ENCODE measurements at places on chromosomes 6 and 20.

- DNase-seq = peak; percentile 38
Measured at GRCh38 chr6:5389086-5389745, 127.9 kb downstream of the FARS2 start.

DNA sequence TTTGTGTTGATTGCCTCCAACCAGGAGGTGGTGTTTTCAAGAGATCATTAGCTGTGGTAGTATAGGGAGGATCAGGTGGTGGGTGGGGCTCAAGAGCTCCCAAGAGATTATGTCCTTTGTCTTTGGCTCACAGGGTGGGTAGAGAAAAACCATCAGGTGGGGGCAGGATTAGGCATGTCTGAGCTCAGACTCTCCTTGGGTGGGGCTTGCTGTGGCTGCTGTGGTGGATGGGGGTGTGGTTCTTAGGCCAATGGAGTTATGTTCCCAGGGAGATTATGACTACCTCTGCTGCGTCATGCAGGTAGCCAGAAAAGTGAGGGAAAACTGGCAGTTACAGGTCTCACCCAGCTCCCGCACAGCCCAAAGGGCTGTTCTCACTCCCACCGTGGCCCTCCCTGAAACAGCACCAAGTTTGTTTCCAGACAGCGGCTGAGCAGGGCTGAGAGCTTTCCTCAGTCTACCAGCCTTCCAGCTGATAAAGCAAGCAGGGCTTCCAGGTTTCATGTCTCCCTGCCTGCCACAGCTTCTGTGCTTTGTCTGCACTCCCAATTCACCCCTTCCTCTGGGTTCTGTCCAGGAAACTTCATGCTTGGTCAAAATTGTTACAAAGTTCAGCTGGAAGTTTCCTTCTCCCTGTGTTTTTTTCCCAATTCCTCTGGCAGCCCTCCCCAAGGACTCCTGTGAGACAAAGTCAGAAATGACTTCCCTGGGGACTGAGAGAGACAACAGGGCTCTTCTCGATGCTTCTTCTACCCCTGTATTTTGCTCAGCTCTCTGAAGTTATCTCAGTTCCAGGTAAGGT lies 481.1 kb upstream of the MAN1A1 start:
- no peak for DNase-seq

DNA sequence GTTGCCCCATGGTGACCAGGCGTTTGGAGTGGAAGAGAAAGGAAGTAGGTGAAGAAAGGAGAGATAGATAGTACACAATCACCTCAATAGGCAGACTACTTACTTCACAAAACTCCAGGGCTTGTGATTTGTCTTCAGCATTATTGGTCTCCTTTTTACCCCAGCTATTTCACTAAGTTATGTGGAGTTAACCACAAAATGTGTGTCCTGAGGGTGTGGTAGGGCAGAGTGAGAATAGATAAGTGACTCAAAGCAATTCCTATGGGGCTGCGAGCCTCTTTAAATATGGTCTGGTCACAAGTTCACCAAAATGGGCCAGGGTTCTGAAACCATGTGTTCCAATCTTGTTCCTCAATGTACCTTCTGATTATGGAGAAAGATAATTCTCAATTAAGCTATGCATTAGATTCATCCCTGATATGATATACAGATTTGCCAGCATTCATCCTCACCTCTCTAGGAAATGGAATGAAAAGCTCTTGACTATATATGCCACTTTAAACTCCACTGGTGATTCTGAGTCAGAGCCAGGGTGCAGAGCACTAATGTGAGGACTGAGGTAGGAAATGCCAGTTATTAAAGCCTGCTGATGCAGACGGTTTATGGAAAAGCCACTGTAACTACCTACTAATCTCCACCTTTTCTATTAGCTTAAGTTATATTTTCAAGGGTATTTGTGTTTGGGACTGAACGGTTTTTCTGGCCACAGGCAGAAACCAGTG lies 310.6 kb upstream of the MANEA start:
- no peak for DNase-seq

GRCh38 chr6:160071805-160072690 lies 49.6 kb upstream of the SLC22A1 start:
- peak; percentile 16 for DNase-seq
